ENCODE measurements at places on chromosomes 4 and X. TPM values are rescaled to one million over a fixed set of nuclear protein-coding genes. Genes with fewer than 3 reads are reported as not detected.

DNA sequence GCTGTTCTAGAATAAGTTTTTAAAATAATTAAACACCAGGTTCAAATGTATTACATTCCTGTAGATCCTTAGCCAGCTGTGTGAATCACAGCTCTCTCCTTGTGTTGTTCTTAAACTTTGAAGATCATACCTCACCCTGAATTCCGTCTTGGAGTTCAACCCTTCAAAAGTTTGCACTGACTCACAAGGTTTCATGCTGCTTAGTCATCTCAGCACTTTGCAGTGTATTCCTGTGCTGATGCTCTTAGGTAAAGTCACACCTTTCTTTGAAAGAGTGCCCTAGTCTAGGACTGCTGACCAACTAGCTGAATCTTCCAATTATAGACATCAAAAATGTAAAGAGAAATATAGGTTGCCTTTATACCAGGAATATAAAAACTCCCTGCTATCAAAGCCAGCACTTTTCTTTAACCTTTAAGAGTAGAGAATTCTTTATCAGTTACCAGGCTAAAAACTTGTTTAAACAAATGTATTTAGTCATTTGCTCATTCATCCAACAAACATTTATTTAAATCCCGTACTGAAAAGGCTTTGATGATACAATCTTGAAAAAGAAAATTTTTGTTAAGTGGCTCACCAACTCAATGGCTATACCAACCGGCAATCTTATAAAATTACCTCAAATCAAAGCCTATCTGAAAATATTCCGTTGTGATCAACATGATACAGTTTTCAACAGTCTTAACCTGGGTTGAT lies 169.7 kb downstream of the RAP1GDS1 start:
- DNase-seq = no peak

GRCh38 chr4:35516102-35516501 lies 728.2 kb downstream of the ARAP2 start:
- no peak for DNase-seq

DNA sequence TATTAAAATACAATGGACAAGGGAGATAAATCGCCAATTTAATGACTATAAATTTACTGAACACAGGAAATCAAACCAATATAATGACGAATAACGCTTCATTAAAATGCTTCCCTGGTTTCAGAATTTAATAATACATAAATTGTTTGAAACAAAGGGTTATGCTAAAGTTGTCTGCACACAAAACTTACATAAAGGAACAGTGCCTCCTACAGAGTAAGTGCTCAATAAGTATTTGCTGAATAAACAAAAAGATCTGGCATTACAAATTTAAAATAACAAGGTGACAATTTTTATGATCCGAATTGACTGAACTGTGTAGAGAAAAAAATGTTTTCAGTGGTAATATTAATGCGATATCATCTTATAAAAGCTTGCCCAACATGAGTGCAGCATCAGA lies 69.6 kb downstream of the NOCT start:
- DNase-seq = no peak

The SPANXC gene
- not detected for total RNA-seq

The TRIM61 gene
- total RNA-seq = 0.15 TPM

The P2RY4 gene
- 0.18 TPM for total RNA-seq

The AFF2 gene
- 0.13 TPM for total RNA-seq
